ENCODE measurements at places on chromosomes 1 and 21. TPM values are rescaled to one million over a fixed set of nuclear protein-coding genes. Genes with fewer than 3 reads are reported as not detected.
A peak's percentile ranks its signal among the peaks of the same experiment; 100 is the strongest.

DNA sequence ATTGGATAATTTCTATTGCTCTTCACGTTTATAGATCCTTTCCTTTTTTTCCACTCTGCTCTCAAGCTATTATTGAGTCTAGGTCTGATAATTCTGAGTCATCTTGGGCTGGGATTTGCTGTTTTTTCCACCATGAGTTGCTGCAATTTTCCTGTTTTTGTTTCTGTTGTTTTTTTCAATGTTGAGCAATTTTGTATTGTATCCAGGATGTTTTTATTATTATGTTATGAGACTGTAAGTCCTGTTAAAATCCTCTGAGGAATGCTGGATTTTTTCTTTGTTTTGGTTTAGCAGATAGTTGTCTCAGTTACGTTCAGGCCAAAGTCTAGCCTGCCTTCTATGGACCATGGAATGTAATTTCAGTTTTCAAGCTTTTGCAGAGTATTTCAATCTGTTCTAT, 13.0 kb upstream of the SLC35A3 start:
- no peak overlapping the region for H3K27ac ChIP-seq
- no peak overlapping the region for H3K4me3 ChIP-seq
- H3K36me3 ChIP-seq, result no peaks in the 10 kb centered on the region
- H3K4me1 ChIP-seq, result no peaks in the 10 kb centered on the region

GRCh38 chr1:234624724-234625117, 14.7 kb upstream of the IRF2BP2 start:
- H3K27ac ChIP-seq, result peak overlapping the region; percentile 68
- H3K4me3 ChIP-seq, result no peak overlapping the region
- H3K4me1 ChIP-seq, result peaks cover 42% of the 10 kb centered on the region
- H3K36me3 ChIP-seq, result no peaks in the 10 kb centered on the region

DNA sequence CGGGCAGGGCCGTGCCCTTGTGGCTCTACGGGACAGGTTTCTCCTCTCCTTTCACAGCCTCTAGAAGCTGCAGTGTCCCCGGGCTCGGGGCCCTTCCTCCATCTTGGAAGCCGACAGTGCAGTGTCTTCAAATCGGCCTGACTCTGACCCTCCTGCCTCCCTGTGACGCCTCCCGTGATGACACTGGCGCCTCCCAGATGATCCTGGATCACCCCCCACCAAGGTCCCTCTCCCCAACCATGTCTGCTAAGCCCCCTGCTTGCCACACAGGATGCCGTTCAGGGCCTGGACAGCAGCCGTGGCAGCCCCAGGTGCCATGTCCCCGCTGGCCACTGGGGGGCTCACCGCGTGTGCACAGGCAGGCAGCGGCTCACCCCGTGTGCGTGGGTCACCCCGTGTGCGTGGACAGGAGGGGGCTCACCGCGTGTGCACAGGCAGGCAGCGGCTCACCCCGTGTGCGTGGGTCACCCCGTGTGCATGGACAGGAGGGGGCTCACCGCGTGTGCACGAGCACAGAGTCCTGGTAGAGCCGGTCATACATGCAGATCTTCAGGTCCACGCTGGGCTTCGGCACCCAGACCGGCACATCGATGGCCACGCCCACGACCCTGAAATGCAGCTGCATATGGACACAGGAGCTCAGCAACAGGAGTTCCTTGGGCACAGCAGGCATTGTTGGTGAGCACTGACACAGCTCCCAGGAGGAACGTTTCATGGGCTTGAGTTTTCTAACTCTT, 24.9 kb upstream of the TMEM52 start:
- H3K4me3 ChIP-seq, result peak overlapping the region; percentile 26
- no peaks in the 10 kb centered on the region for H3K27me3 ChIP-seq
- no peaks in the 10 kb centered on the region for H3K36me3 ChIP-seq

DNA sequence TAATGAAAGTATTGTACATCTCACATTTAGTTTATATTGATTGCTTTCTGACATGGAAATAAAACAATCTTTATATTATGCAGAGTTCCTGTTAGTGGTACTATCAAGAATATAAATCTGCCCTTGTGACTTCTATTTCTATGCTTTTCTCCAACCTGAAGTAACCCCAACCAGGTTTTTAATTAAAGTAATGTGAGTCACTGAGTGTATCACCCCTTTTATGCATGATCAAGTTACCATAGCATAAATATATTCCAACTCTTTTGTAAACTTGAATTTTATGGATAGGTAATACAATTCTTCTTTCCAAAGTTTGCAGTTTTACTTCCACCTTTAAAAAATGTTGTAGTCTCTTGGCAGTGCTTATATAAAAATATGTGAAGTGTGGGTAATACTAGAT, 532.3 kb downstream of the USP25 start:
- H3K36me3 ChIP-seq, result no peaks in the 10 kb centered on the region
- no peaks in the 10 kb centered on the region for H3K4me1 ChIP-seq
- DNase-seq, result no peak
- no peak overlapping the region for H3K27ac ChIP-seq
- H3K27me3 ChIP-seq, result no peaks in the 10 kb centered on the region

LRRN2 gene
- total RNA-seq, result 1.6 TPM

- H3K27ac ChIP-seq, result peak within 1 kb of the TSS; percentile 71
- no peaks in the 10 kb centered on the region for H3K4me1 ChIP-seq
- no peaks in the 10 kb centered on the region for H3K27me3 ChIP-seq
- peak within 1 kb of the TSS; percentile 24 for H3K4me3 ChIP-seq
- no peaks in the 10 kb centered on the region for H3K36me3 ChIP-seq
Measured at GRCh38 chr1:158931055-158931737, at the start of gene PYHIN1. Gene PYHIN1 (plus strand): TSS chr1:158931552. CDS start chr1:158936911, 5,359 bp downstream.

S1PR1 gene
- total RNA-seq, result 18.2 TPM

OR2L5 gene
- total RNA-seq, result not detected

GRCh38 chr1:61230523-61230922, 148.2 kb downstream of the NFIA start:
- H3K27me3 ChIP-seq, result no peaks in the 10 kb centered on the region
- no peaks in the 10 kb centered on the region for H3K36me3 ChIP-seq
- peak; percentile 63 for DNase-seq
- no peaks in the 10 kb centered on the region for H3K4me1 ChIP-seq
- no peak overlapping the region for H3K27ac ChIP-seq
- H3K4me3 ChIP-seq, result no peak overlapping the region

DNA sequence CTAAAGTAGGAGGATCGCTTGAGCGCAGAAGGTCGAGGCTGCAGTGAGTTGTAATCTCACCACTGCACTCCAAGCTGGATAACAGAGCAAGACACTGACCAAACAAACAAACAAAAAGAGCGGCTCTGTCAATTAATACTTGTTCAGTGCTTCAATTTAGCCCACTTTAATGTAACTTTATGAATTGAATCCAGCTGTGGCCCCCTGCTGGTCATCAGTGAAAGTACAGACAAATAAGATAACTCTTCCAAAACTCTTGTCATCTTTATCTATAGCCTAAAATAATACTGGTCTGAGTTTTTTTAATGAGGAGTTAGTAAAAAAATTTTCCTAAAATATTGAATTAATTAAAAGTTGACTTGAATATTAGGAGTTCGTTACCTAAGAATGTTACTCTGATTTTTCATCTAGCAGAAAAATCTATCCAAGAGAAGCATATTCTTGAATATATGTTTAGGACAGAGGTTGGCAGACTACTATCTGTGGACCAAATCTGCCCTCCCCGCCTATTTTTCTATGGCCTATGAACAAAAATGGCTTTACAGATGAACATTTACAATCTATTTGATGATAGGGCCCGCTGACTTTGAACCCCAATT, 26.1 kb downstream of the ATP5PF start:
- no peak for DNase-seq
- no peak overlapping the region for H3K4me3 ChIP-seq
- H3K27ac ChIP-seq, result no peak overlapping the region
- H3K27me3 ChIP-seq, result no peaks in the 10 kb centered on the region

ADAMTS4 gene
- total RNA-seq, result 1.7 TPM
